Activated CD4-positive, alpha-beta memory T cell treated with anti-CD3 and anti-CD28 coated beads, Interleukin-2, amount 10 ng/mL, durations not matched to agents 7 days and 5 days (primary cell): ENCODE measurements at places on chromosomes 7 and 10. TPM values are rescaled to one million over a fixed set of nuclear protein-coding genes. Genes with fewer than 3 reads are reported as not detected.

Gene PSAP
- total RNA-seq = 176 TPM

Gene TMEM176B
- not detected for total RNA-seq

Gene PAPOLB
- total RNA-seq = not detected

Gene NKX2-3
- total RNA-seq = not detected

Gene ATRNL1
- 0.55 TPM for total RNA-seq

DNA sequence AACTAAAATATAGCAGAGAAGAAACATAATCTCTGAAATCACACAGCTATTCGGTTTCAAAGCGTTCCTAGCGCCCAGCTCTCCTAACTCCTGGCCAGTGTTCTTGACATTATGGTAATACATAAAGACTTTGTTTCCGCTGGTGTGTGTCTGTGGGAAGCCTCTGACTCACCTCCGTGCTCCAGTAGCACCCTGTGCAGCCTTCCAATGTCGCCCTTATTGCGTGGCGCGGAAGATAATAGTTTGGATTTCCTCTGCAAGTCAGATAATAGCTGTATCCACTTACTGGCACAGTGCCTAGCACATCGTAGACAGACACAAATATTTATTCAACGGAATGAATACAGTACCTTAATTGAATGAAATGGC lies 570 bp downstream of the BMS1 start:
- peak overlapping the region; percentile 84 for H3K27ac ChIP-seq
- H3K4me1 ChIP-seq = peaks cover 21% of the 10 kb centered on the region
- peaks cover 1% of the 10 kb centered on the region for H3K27me3 ChIP-seq
- peak overlapping the region; percentile 88 for H3K4me3 ChIP-seq
- DNase-seq = peak; percentile 31

DNA sequence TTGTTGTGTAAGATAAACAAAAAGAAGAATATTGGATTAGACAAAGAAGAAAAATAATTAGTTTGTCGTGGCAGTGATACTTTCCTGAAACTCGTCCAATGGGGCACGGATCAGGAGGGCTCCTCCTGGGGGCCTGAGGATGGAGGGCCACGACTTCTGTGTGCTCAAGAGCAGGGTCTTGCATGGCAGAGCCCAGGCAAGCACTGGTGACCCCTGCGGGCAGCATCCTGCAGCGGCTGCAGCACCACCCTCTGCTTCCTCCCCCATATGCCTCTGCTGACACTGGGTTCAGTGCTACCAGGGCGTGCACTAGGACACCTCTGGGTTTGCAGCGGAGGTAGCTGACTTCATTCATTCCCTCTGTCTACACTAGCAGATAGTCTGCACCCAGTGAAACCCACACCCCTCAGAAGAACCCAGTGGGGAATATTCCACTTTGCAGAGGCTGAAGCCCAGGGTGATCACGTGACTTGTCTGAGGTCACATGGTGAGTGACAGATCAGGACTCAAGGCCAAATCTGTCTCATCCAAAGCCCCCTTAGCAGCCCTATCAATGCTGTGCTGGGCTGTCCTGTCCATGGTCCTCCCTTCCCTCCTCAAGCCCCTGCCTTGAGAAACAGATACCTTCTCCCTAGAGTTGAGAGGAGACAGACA lies 375.5 kb downstream of the TCERG1L start:
- H3K4me1 ChIP-seq = no peaks in the 10 kb centered on the region
- DNase-seq = no peak
- H3K27me3 ChIP-seq = no peaks in the 10 kb centered on the region
- H3K27ac ChIP-seq = no peak overlapping the region
- H3K36me3 ChIP-seq = no peaks in the 10 kb centered on the region

DNA sequence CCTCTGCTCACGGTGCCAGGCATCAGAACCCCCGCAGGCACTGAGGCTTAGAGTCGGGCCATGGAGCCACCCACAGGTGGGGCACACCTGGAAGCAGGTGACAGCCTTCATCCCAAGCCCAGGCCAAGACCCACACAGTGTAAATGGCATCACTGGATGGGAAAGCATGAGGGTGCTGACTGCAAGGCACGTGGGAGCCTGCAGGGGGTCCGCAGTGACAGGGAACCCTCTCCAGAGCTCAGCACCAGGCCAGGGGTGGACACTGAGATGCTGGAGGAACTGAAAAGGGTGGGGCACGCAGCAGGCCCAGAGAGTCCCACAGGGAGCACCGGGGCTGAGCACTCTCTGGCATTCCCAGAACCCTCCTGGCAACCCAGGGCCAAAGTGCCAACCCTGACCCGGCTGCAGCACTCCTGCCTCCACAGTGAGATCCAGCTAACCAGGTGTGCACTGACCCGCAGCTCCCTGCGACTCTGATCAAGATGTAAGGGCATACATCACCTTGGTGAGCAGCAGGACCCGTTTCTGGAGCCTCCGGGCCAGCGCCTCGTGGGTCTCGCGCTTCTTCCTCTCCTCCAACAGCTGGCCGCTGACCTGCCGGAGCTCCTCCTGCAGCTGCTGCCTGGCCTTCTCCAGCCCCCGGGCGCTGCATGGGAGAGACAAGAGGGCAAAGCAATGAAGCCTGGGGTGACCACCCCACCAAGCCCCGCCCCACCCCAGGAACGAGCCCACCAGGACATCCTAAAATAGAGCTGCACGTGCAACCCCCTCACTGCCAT lies 163.9 kb downstream of the MAD1L1 start:
- no peak for DNase-seq
- no peaks in the 10 kb centered on the region for H3K27me3 ChIP-seq
- H3K36me3 ChIP-seq = no peaks in the 10 kb centered on the region
- H3K4me3 ChIP-seq = no peak overlapping the region
- H3K27ac ChIP-seq = no peak overlapping the region

- peak overlapping the region; percentile 26 for H3K27ac ChIP-seq
- H3K27me3 ChIP-seq = no peaks in the 10 kb centered on the region
- H3K4me1 ChIP-seq = peaks cover 33% of the 10 kb centered on the region
- H3K4me3 ChIP-seq = no peak overlapping the region
- H3K36me3 ChIP-seq = peaks cover 31% of the 10 kb centered on the region
Observed at GRCh38 chr10:75179657-75180177, 30.9 kb upstream of the VDAC2 start.

DNA sequence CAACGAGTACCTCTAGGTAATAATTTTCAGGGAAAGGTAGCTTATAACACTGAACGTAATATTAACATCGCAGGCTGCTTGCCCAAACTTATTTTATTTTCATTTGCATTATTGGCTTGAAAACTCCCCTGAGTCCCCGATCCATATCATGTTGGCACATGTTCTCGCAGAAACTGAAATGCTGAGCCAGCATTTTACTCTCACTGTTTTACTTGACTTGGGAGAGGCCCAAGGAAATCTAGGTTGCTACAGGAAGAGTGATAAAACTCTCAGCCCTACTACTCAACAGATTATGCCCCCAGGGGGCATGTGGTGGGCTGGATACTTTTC lies 183.5 kb upstream of the HABP2 start:
- no peak overlapping the region for H3K4me3 ChIP-seq
- peaks cover 9% of the 10 kb centered on the region for H3K27me3 ChIP-seq
- no peak overlapping the region for H3K27ac ChIP-seq
- H3K36me3 ChIP-seq = no peaks in the 10 kb centered on the region
